ENCODE measurements at places on chromosomes 2 and 18.

- peak; percentile 4 for DNase-seq
These were observed 124.8 kb downstream of the FIGN start for GRCh38 chr2:163610817-163611556.

- no peak for DNase-seq
These were observed 85.9 kb upstream of the FOXI3 start for GRCh38 chr2:88538362-88538917.

DNA sequence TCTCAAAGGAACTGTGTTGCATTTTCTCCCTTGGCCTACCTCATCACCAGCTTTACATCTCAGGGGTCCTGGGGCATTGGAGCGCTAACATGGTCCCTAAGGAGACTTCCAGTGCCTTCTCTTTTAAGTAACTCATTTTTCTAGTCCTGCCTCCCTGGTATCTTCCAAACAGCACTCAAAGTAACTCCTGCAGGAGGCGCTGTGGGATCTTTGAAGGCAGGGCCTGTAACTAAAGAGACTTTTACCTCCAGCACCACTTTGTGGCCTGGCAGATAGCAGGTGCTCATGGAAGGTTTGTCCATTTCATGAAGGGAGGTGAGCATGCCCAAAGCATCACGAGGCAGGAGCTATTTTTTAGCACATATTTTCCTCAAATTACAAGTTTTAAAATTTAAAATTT is 411.0 kb upstream of the GYPC start:
- DNase-seq = peak; percentile 17

GRCh38 chr18:58953627-58954026 is 89.0 kb downstream of the ZNF532 start:
- peak; percentile 27 for DNase-seq

DNA sequence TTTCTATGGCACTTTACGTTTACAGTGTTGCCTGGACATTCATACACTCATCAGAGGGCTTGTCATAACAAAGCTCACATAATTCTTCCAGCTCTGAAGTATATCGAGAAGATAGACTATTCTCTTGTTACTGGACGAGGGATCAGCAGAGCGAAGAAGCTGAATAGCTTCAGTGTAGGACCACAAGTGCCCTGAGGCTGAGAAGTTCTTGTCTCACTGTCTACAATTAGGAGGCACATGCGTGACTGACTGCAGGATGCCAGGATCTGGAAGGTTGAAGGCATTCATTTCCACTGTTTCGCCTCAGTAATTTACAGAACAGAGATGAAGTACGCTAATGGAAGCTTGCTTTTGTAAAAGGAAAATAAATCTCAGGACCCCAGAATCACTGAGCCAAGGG is 9.6 kb downstream of the SH3YL1 start:
- no peak for DNase-seq

DNA sequence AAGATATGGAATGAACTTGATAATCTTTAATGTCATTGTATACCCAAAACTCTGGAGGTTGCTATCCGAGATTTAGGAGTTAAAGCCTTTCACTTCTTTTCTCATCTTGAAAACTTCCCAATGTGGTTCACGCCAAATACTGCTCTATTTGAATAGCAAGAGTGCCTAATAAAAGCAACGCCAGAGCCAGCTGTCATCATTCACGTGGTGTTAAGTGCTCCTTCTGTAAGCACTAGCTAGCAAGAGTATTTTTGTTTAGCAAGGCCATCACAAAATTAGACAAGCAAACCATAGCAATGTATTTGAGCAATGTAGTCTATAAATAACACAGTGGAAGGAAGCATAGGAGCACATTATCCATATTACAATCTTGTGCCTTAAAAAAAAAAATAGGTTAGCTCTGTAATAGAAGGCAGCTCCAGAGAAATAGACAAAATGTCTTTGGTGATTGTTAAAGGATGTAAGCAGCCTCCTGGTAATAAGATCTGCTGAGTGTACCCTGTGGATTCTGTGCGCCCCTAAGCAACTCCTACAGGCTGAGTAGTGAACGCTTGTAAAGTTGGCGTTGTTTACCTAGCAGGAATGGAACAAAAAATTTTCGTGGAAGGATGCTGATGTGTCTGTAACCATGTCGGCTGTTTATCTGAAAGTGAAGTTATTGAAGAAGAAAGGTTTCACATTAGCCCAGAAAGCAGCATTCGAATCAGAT is 518.0 kb downstream of the CNTNAP5 start:
- no peak for DNase-seq

GRCh38 chr2:64799592-64800252 is 146.0 kb upstream of the SERTAD2 start:
- DNase-seq = peak; percentile 9

DNA sequence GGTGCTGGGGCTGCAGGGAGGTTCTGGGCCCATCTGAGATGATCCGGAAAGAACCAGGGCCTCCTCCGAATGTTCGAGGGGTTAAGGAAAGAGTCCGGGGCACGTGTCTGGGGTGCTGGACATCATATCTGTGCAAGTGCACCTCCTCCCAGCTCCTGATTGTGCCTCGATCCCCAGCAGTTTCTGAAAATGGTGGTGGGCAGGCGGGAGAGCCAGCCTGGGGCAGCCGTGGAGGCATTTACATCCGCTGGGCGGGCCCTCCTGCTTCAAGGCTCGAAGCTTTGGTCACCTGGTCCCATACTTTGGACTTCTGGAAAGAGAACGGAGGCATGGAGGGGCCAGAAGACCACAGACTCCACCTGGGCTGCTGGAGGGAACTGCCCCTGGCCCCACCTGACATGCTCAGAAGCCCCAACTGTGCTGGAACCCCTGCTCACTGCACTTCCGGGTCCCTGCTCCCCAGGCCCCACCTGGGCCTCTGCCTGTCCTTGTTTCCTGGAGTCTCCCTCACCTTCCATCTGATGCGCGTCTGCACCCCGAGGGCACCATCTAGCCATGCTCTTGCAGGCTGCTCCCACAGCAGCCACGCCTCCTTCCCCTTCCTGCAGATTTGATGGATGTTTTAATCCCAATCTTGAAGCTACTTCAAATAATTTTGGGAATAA is 119.2 kb upstream of the HDAC4 start:
- no peak for DNase-seq

DNA sequence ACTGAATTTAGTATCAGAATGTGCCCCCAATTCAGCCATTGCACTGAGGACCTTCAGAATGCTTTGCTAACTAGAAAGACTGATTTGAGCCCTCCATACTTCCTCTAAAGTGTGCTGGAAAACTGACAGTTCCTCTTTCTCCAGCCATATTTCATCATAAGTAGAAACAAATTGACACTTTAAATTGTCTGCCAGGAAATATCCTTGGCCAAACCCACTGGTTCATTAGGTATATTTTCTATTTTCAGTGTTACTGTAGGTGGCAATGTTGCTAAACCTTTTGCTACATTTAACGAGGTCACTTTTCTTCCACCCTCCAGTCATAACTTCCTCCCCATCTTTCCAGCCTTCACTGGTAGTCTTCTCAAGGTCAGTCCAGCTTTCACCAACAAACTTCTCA is 21.5 kb downstream of the SP5 start:
- DNase-seq = no peak

DNA sequence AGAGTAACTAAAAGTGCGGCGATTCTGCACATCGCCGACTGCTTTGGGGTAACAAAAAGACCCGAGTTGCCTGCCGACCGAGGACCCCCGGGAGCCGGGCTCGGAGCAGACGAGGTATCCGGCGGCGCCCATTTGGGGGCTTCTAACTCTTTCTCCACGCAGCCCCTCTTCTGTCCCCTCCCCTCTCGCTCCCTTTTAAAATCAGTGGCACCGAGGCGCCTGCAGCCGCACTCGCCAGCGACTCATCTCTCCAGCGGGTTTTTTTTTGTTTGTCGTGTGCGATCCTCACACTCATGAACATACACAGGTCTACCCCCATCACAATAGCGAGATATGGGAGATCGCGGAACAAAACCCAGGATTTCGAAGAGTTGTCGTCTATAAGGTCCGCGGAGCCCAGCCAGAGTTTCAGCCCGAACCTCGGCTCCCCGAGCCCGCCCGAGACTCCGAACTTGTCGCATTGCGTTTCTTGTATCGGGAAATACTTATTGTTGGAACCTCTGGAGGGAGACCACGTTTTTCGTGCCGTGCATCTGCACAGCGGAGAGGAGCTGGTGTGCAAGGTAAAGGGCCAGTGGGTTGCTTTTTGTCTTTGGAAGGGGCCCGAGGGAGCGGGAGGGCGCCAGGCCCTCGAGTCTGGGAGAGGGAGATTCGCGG is 1.4 kb downstream of the TRIB2 start:
- peak; percentile 32 for DNase-seq

- DNase-seq = no peak
These were observed 269.5 kb upstream of the POU3F3 start for GRCh38 chr2:104584393-104584792.

- no peak for DNase-seq
These were observed 23.4 kb downstream of the TNFRSF11A start for GRCh38 chr18:62348474-62348873.

GRCh38 chr18:75240433-75240832 is 29.8 kb downstream of the TSHZ1 start:
- DNase-seq = no peak

All from BE2C (cell line).